ENCODE measurements at places on chromosomes 6 and 20. TPM values are rescaled to one million over a fixed set of nuclear protein-coding genes. Genes with fewer than 3 reads are reported as not detected.

Gene HLA-DPA1
- total RNA-seq = 2.6 TPM

Gene RPP21
- 64.0 TPM for total RNA-seq

Gene EFCAB8
- total RNA-seq = not detected

Gene CDSN
- total RNA-seq = not detected

Gene LST1
- not detected for total RNA-seq

Gene TINAG
- not detected for total RNA-seq

Gene MCCD1
- total RNA-seq = not detected

Gene STX11
- 0.11 TPM for total RNA-seq

Gene MAP3K5
- total RNA-seq = 1.6 TPM

Gene CYP39A1
- 0.59 TPM for total RNA-seq

Gene ZDHHC14
- total RNA-seq = 1.7 TPM

Gene PNLDC1
- total RNA-seq = not detected

Gene LEMD2
- 91.8 TPM for total RNA-seq
